ENCODE measurements at places on chromosomes 16 and 17.

GRCh38 chr16:53085931-53086421, 31.2 kb downstream of the CHD9 start:
- no peak for DNase-seq

DNA sequence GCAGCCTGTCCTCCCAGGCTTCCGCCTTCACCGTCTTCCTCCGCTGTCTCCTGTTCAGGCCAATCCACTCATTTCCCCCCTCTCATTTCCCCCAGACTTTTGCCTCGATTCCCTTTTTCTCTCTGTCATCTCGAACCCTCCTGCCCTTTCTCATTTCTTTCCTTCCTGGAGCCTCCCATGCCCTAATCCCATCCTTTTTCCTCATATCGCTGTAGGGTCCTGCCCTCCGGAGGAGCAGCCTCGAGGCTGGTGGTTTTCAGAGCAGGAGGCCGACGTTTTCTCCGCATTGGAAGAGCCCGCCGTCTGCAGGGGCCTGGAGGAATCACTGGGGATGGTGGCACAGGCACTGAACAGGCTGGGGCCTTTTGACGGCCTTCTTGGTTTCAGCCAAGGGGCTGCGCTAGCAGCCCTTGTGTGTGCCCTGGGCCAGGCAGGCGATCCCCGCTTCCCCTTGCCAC, 597 bp downstream of the OVCA2 start:
- DNase-seq = no peak

GRCh38 chr16:12002447-12003006, 26.0 kb downstream of the SNX29 start:
- no peak for DNase-seq

DNA sequence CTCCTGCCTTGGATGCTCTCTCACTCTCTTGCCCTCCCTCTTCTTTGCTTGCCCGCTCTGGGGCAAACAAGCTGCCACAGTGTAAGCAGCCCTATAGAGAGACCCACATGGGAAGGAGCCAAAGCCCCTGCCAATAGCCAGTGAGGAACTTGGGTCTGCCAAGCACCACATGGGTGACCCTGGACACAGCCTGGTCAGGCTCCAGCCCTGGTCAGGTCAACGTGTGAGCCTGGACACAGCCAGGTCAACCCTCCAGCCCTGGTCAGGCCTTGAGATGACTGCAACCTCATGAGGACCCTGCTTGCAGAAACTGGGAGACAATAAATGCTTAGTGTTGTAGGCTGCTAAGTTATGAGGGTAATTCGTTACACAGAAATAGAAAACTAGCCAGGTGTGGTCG, 14.3 kb upstream of the PHOSPHO1 start:
- DNase-seq = no peak

- DNase-seq = no peak
These were observed 9.4 kb downstream of the RPL19 start for GRCh38 chr17:39209317-39210092.

DNA sequence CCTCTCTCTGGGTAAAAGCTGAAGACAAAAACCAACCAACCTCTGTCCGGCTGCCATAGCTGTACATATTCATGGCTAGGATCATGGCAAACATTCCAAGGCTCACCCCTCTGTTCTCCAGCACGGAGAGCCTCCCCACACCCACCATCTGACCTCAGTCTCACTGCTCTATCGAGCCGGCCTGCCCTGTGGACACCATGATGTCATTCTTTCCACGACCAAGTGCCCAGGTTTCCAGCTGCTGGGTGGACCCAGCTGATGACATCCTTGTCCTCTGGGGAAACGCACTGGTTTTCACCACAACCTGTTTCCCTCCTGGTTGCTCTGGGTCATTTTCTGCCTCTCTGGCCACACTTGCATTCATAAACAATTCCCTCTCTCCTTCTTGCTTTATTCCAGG, 67.7 kb downstream of the NDEL1 start:
- no peak for DNase-seq

- no peak for DNase-seq
These were observed 7.7 kb downstream of the IGSF6 start for GRCh38 chr16:21644674-21645073.

GRCh38 chr17:73470316-73470826, 158.6 kb upstream of the CDC42EP4 start:
- no peak for DNase-seq

DNA sequence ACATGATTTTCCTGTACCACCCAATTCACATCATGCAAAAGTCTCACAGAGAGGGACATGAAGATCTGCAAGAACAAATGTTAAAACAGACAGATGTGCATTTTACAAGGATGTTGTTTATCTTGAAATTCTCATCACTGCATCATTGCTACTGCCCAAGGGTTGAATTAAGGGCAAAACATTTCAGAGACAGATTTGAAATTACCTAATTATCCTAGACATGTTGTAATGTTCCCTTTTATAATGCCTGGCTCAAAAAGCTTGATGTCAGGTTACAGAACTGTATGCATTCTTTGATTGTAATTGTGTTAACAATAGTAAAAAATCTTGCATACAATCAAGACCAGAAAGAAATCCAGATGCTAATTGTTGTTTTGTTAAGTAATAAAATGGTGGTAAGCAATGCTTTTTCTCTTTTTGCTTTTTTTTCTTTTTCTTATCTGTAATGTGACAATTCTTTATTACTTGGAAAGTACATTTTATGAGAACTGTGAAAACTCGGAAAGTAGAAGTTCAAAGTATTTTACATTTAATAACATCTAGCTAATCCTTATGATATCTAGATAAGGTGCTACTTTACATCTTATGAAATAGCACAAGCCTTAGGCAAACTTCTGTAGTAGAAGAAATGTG, 3.6 kb upstream of the DUSP14 start:
- DNase-seq = no peak

- DNase-seq = no peak
These were observed at the start of gene TMEM238L for GRCh38 chr17:10803830-10804475. TSS of gene TMEM238L (minus strand) at chr17:10804099. CDS start at chr17:10803963, 136 bp downstream.

- DNase-seq = no peak
These were observed 1.7 kb downstream of the SLC25A10 start for GRCh38 chr17:81713556-81714411.

DNA sequence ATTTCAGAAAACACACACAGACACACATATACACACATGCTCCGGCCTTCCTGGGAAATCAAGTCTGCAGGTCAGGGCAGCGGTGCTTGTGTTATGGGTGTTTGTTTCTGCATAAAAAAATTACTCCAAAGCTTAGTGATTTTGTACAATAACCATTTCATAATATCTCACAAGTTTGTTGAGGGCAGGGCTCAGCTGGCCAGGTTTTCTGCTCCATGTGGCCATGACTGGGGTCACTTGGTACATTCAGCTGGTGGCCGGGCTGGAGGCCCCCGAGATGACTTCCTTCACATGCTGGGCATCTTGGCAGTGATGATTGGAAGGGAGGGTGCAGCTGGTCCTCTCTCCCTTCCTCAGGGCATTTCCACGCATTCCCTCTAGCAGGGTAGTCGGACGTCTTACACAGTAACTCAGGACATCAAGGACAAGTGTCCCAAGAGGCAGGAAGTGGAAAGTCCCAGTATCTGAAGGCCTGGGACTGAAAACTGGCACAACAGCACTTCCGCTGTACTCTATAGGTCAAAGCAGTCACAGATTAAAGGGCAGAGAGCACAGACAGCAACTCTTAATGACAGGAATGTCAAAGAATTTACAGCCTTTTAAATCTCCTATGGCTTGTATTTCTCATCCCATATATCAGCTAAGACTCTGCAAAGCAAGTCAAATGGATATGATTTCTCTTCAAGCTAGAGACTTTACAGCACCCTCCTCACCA, 127.4 kb downstream of the ZNF18 start:
- no peak for DNase-seq

DNA sequence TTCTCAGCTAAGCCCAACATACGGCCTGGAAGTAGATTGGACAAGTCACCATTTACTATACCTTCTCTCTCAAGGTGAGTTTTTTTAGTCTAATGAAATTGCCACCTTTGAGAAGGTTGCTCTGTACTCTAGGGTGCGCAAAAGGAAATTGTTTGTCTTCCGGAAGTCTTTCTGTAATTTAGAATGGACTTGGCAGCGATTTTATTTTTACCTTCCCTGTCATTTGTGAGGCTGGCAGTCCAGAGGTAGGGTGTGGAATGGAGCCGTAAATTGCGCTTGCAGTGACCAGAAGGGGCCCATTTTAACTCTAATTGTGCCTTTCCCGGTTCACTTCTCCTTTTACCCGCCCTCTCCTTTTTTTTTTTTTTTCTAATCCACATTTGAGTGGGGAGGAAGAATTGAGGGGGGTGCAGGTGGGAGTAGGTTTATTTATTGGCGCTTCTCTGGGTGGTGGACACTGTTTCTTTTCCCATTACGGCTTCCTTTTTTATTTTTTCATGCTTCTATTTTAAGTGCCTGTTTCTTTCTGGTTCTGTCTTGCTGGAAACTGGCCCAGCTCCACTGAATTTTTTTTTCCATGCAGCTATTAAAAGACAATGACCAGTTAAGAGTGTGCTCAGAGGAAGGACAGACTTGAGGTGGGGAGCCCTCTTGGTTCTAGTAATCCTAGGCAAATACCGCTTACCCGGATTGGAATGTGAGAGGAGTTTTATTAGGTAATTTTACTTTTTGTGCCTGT, 89.7 kb upstream of the CLEC18A start:
- DNase-seq = no peak

- no peak for DNase-seq
These were observed 702 bp downstream of the TENT4B start for GRCh38 chr16:50153596-50154419.

DNA sequence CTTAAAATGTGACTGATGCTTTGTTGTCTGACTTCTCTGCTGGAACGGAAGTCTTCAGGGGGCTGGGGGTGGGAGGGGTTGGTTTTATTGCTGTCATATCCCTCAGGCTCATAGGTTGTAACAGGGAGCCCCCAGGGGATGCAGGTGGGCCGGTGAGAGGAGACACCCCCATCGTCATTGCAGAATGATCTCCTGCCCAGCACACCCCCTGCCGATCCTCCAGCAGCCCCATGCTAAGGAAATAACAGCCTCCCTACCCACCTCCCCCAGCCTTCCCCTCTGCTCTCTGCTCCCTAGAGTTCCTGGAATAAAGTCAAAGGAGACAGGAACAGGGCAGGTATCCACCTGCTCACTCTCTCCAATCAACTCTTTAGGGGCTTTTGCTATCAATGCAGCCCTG, 270.1 kb upstream of the TNRC6C start:
- no peak for DNase-seq

DNA sequence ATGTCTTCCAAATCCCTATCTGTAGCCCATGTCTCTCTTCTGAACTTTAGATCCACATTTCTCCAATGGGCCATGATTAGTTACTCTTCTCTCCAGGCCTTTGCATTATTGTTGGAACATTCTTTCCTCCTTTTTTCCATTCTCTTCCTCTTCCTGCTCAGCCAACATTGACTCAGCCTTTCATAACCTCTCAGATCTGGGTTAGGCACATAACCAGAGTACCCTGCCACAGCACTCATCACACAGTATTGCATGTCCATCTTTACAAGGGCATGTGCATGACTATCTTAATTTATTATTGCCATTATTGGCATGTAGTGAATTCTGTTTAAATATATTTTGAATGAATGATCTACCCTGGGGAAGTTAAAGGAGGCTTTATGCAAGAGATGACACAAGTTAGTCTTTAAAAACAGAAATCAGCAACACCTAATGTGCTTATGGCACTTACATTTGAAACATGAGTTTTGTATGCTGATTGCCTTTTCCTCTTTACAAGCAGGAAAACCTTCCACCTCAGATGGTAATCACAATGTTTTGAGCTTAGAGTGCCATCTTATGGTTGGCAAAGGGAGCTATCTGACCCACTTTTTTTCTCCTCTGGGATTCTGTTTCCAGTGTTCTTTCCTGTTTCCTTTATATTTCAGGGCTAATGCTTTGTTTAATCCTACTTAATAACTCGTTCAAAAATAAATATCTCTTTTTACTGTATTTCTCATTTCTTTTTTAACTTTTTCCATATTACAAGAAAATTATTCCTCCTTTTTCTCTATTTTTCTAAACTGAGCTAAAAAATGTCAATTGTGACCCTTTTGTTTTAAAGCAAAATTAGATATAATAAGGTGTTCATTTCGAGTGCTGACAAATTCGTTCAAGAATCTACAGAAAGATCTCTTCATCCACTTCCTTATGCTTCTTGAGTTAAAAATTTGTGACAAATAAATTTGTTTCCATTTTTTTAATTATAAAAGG, 151.0 kb upstream of the RBL2 start:
- DNase-seq = peak; percentile 9

- no peak for DNase-seq
These were observed 14.3 kb downstream of the FBXO31 start for GRCh38 chr16:87369117-87369765.

GRCh38 chr17:12310811-12311210, 290.1 kb downstream of the MAP2K4 start:
- DNase-seq = no peak

DNA sequence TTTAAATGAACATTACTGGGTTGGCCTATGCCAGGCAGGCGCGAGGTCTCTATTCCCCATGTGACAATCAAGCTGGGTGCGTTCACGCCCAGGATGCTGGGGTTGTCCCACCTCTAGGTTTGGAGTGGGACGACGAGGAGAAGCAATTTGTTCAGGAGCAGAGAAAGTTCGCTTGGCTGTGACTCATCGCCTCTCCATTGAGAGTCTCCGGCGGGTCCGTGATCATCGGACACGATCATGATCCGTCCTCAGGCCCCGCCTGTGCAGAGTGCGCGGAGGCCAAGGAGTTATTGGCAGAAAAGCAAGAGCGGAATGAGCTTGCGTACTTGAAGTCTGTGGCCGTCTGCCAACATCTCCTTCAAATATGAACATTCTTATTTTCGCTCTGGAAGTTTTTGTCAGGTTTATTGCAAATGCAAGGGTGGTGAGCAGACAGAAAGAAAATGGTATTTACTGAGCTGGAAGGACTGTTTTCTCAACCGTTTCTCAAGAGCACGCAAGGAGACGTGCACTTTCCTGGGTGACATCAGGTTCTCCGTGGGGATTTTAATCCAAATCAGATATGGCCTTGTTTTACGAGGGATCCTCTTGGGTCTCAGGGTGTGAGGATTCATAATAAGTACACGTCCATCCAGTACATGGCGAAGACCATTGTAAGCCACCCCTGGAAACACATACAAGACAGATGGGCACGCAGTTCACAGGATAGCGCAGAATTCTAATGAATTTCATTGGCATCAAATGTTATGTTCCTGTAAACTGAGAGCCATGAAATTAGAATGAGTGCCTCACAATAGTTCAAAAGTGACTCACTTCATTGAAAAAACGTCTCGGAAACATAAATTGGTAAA, 70.1 kb upstream of the CREBBP start:
- peak; percentile 94 for DNase-seq

GRCh38 chr16:47660540-47660939, 199.4 kb downstream of the PHKB start:
- no peak for DNase-seq

- no peak for DNase-seq
These were observed 151.6 kb downstream of the PHKB start for GRCh38 chr16:47612711-47613110.

Data from NCI-H226 (cell line).